Activated CD8-positive, alpha-beta memory T cell treated with anti-CD3 and anti-CD28 coated beads for 4 hours (primary cell): ENCODE measurements at places on chromosomes 13 and 19.

DNA sequence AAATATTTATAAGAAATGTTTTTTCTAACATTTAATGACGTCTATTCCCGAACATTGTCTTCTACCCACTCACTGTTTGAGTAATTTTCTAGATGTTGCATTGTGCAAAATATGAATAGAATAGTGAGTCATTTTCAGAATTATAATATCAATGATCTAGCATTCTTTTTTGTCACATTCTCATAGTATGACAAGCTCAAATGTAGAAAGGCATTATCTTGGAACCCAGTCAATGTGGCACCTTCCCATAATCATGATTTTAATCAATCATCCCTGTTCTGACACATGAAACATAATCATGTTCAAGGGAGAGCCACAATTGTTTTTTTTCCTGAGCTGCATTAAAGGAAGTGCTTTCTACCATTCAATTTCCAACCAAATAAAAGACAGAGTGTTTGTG, 265.8 kb downstream of the OXGR1 start:
- no peak for DNase-seq

- no peak for DNase-seq
These were observed 4.9 kb downstream of the FXYD3 start for GRCh38 chr19:35120492-35120891.

GRCh38 chr19:424546-424945, 15.6 kb upstream of the C2CD4C start:
- DNase-seq: no peak

GRCh38 chr19:17847538-17848366, at the start of gene JAK3:
TSS of gene JAK3 (minus strand) at chr19:17847982. CDS start at chr19:17844417, 3,565 bp downstream.
- DNase-seq: peak; percentile 83

DNA sequence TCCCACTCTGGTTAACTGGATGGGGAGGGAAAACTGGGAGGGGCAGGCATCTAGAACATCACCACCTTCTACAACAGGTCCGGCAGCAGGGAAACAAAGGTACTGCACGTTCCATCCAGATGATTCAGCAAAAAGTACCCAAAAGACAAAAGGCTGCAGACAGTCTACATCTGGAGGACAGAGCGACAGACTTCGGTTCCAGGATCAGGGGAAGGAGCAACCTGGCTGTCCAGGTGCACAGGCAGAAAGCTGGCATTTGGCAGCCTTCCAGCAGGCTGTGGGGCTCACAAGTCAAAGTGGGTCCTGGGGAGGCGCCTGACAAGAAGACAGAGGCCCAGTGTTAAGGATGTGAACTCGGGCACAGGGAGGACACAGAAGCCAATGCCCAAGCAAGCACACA, 202.9 kb downstream of the SUCLA2 start:
- no peak for DNase-seq

- DNase-seq: no peak
These were observed 18.5 kb upstream of the COLGALT1 start for GRCh38 chr19:17536955-17537354.

GRCh38 chr19:15378534-15379082, 979 bp downstream of the AKAP8 start:
- no peak for DNase-seq

DNA sequence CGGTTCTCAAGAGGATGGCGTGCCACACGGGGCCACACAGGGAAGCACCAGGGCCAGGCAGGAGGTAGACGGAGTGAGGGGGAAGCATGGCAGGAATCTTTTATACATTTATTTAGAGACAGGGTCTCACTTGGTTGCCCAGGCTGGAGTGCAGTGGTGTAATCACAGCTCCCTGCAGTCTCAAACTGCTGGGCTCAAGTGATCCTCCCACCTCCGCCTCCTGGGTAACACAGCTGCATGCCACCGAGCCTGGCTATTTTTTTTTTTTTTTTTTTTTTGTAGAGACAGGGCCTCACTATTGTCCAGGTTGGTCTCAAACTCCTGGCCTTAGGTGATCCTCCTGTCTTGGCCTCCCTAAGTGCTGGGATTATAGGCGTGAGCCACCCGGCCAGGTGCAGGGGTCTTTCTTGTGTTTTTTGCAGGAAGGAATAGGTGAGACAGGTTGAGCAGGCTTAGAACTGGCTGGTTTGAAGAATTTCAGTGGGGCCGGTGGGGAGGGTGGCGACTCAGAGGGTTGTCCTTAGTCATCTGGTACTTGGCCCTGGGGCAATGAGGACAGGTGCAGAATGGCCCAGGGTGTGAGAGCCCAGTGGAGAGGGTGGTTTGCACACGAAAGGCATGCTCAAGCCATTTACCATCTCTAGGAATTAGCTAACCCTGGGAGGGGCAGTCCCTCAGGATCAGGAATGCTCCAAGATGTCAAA, 7.6 kb downstream of the SSC5D start:
- no peak for DNase-seq

DNA sequence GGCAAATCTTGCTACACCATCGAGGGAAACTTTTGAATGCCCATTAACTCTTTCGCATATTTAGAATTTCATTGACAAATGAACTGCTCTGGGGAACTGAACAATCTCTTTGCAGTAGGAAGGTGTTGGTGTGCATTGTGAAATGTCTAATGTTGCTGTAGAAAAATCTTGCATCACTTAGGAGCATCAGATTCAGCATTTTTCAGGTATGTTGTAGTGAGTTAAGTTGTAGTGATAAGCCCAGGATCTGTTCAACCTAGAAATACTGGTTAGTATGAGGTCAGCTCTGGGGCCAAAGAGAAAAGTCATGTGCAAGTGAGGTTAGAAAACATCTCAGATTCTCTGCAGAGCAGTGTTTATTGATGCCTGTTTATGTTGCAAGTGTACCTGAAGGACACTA, 4.1 kb downstream of the FRY start:
- DNase-seq: no peak

GRCh38 chr19:49863935-49864320, 3.4 kb downstream of the PNKP start:
- DNase-seq: no peak

- no peak for DNase-seq
These were observed 10.6 kb downstream of the PCDH8 start for GRCh38 chr13:52837850-52838249.

GRCh38 chr13:103531278-103531677, 465.1 kb upstream of the SLC10A2 start:
- no peak for DNase-seq

DNA sequence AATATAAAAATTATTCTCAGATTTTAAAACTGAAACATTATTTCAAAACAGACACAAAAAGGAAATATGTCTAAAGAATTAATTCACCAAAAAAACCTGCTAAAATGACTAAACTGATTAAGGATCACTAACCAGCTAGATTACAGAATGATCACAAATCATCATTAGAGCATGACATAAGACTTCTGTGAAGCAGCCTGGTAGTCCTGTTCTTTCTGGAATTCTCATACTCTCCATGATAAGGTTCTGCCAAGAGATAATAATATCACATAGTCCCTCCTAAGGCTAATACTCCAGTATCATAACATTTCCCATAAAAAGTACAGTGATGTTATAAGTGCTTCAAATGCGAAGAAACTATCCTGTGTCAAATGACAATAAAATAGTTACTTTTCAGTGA, 1814.9 kb downstream of the SLITRK5 start:
- no peak for DNase-seq

GRCh38 chr19:10120538-10121189, 965 bp upstream of the EIF3G start:
- DNase-seq: no peak

- DNase-seq: no peak
These were observed at the start of gene ZNF415 for GRCh38 chr19:53132141-53132991. TSS of gene ZNF415 (minus strand) at chr19:53132910. CDS start at chr19:53122676, 10,234 bp downstream.

GRCh38 chr19:16381756-16382401, 57.3 kb downstream of the KLF2 start:
- DNase-seq: no peak
